ENCODE measurements at places on chromosomes 6 and 20.

GRCh38 chr20:62716941-62717310 is 8.3 kb downstream of the NTSR1 start:
- DNase-seq: no peak

GRCh38 chr6:136173519-136174507 is 76.3 kb downstream of the MTFR2 start:
- DNase-seq: no peak

GRCh38 chr6:91786474-91787184 is 1199.8 kb upstream of the MAP3K7 start:
- DNase-seq: no peak

DNA sequence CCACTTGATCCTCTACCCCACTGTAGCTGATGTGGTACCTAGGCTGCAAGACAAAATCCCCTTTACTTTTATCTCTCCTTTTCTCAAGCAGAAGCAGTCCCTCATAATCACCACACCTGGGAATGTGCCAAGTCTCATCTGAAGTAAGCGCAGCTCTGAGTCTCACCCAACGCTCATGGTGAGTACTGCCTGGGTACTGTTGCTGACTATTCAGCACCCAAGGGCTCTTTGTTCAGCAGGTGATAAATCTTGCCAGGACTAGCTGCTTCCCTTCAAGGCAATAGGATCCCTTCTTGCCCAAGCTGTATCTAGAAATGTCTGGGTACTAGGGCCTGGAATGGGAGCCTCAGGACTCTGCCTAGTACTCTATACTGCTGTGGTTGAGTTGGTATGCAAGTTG is 70.9 kb downstream of the GCLC start:
- DNase-seq: no peak
